RCC 7860 (cell line): ENCODE measurements at places on chromosomes 5 and 9.

- peak; percentile 25 for DNase-seq
These were observed 148.1 kb downstream of the PDE4D start for GRCh38 chr5:59745415-59745863.

- no peak for DNase-seq
These were observed 24.7 kb downstream of the GOLGA2 start for GRCh38 chr9:128250839-128251731.

GRCh38 chr5:127216898-127217675 is 73.5 kb upstream of the MEGF10 start:
- DNase-seq: peak; percentile 29

DNA sequence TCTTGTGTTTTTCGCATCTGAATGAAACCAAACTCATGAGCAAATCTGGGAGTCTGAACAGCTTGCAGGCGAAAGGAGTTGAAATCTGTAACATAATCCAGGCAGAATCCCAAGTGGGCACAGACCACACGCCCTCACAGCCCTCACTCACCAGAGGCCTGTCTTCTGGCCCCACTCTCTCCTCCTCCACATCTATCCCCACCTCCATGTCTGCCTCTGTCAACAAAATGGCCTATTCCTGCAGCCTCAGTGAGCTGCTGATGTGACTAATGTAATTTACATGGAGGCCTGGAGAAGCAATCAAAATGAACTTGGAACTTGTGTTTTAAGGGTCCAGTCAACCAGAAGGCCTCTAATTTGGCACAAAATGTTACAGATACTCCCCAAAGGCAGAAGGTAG is 136.6 kb downstream of the GNA14 start:
- DNase-seq: no peak

GRCh38 chr5:163385271-163385670 is 52.1 kb upstream of the CCNG1 start:
- DNase-seq: no peak
